Activated CD4-positive, alpha-beta T cell treated with anti-CD3 and anti-CD28 coated beads, Interleukin-2, amount 50 U/mL, for 48 hours (primary cell): ENCODE measurements at places on chromosomes 12 and 14.

DNA sequence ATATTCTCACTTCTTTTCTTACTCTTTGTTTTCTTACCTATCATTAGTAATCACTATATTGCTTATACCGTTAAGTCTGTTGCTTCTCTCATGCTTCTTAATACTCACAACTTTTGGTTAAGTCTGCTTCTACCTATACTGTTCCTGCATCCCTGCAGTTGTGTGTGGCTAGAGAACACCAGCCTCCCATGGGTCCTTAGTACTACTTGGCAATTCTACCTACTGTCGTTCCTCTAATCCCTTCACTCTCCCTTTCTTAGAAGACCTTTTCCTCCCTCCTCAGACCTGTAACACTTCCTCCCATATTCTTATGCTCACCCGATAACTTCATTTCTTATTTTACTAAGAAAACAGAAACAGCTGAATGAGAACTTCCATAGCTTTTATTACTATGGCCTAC lies 29.3 kb downstream of the CNOT2 start:
- no peak for DNase-seq

DNA sequence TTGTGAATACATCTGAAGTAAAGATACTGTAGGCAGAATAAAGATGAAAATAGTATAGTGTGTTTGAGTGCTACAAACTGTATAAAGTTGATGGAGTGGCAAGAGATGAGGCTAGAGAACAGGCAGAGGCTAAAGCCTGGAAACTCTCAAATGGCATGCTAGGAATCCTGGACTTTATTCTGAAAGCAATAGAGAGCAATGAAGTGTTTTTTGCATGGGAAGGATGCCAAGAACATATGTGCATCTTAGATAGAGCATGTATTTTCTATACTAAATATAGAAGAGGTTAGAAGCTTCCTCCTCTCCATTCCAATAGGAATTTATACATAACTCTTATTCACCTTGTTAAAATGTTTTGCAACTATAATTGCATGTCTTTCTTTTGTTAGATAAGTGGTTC lies 86.3 kb upstream of the TMTC2 start:
- no peak for DNase-seq

GRCh38 chr12:92628476-92628875 lies 74.3 kb upstream of the PLEKHG7 start:
- no peak for DNase-seq

- DNase-seq = no peak
Observed at GRCh38 chr14:75322746-75323145, 44.1 kb downstream of the FOS start.

DNA sequence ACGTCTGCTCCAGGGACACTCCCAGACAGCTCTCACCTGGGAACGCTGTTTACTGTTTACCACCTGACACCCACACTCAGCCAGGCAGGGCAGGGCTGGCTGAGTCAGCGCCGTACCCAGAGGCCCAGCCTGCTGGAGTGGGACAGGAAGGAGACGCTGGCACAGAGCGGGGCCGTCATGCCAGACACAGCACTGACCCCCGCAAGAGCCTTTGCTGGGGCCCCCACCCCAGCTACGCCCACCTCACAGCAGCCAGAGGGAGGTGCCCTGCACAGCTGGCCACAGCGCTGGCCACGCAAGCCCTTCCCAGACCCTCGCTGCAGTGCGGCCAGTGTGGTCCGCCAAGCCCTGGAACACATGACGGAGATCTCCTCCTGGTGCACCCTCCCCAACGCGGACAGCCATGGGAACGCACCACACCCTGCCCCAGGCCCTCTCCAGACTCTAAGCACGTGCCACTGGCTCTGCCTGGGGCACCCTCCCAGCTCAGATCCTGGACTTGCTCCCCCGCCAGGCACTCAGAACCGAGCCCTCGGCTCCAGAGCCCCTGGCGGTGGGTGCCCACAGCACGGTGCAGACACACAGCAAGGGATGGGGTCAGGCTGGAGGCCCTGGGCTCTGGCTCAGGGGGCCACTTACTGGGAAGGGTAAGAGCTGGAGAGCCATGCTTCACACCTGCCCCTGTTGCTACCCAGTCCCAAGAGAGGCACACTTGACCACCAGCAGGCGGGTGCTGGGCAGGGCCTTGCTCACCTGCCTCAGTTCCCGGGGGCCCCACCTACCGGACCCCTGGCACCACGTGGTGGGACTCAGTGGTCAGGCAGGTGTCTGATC lies 5.7 kb downstream of the AHNAK2 start:
- DNase-seq = no peak

DNA sequence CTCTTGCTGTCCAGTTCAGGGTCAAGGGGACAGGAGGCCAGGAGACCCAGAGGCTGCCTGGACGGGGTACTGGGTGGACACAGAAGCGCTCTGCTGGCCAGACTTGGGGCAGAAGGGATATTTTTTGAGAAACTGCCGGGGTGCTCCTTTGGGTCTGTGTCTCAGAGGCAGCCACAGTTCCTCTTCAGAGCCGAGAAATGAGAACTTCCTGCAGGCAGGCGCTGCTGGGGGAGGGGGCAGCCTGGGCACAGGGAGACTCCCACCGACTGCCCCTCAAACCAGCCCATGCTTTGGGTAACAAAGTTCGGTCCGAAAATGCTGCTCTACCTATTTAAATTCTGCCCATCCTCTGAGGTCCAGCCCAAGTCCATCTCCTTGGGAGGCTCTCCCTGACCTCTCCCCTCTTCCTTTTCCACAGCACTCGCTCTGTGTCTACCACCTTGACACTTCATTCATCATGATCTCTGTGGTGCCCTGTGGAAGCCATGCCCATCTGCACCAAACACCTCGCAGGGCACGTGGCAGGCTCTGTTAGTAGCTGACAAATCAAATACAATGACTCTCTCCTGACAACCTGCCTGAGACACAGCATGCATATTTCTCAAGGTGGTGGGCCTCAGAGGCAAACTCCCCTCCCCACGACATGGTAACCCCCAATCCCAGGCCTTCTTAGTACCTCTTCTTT lies 16.4 kb downstream of the HDAC7 start:
- DNase-seq = no peak
